ENCODE measurements at places on chromosomes 13 and 19.

DNA sequence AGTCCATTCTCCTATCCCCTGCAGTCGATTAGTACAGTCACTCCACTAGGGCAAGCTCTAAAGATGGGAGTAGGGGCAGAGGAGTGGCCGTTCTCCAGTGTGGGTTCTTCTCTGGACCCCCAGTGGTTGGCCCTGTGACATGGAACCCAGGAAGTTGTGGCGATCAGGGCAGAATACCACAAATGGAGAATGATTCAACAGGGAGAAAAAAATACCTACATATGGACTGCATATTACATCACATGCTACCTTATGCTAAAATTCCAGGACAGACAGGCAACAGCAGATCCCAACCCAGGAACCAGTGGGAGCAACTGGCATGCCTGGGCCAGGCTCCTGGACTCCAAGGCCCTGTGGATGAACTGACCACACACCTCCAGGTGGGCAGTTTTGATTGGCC, 20.4 kb downstream of the POU2F2 start:
- no peak for DNase-seq

- DNase-seq: no peak
Observed at GRCh38 chr13:51341791-51342190, 2.3 kb downstream of the SERPINE3 start.

DNA sequence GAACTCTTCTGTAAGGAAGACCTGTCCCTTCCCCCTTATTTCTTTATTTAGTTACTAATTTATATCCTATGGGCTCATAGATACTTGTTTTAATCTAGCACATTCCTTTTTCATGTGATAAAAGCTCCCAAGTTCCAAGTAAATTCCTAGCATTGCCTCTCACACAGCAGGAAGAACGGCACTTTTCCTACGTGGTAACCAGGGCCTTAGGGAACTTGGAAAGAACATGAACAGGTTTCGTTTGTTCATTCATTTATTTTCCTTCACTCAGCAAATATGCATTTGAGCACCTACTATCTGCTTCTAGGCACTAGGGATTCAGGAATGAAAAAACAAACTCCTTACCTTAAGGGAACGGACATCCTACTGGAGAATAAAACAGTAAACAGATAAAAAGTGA, 125.1 kb downstream of the SIPA1L3 start:
- DNase-seq: no peak

DNA sequence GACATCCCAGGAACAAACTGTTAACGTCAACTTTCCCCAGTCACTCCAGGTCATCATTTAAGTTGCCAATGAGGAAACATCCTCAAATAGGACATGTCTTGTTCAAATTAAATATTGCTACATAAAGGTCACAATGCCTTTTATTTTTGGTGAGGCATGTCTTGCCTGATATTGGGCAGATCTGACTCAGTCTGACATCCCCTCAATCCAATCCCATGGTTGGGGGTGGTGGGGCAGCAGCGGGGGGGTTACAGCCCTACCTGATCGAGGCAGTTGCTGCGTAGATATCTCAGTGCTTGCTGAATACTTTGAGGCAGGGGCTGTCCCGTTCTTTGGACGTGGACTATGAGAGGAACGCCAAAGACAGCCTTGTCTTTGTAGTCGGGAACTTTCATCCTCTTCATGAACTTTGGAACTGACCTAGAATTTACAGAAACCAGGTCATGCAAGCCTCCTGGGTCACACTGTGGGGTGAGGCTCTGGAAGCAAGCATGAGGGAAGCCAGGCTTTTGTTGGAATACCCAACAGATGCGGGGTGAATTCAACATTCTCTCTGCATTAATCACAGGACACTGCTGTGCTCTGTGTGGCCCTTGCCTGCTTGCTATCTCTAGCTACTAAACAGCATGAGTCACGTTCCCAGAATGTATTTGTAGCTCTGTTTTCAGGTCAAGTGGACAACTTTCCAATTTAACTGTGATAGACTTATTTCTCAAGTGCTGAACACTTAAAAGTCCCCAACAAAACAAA, 109.8 kb downstream of the KL start:
- DNase-seq: no peak

GRCh38 chr19:18431351-18432197, 6.4 kb downstream of the ISYNA1 start:
- DNase-seq: no peak

GRCh38 chr19:55473225-55474012, 3.0 kb upstream of the ZNF628 start:
- DNase-seq: no peak

GRCh38 chr13:19634256-19634740, 839 bp downstream of the MPHOSPH8 start:
- no peak for DNase-seq

GRCh38 chr13:109790086-109790485, 3.7 kb upstream of the IRS2 start:
- DNase-seq: no peak
